ENCODE measurements at places on chromosomes 13 and 19.

GRCh38 chr19:10964903-10965302 lies 4.1 kb downstream of the SMARCA4 start:
- no peak for DNase-seq

DNA sequence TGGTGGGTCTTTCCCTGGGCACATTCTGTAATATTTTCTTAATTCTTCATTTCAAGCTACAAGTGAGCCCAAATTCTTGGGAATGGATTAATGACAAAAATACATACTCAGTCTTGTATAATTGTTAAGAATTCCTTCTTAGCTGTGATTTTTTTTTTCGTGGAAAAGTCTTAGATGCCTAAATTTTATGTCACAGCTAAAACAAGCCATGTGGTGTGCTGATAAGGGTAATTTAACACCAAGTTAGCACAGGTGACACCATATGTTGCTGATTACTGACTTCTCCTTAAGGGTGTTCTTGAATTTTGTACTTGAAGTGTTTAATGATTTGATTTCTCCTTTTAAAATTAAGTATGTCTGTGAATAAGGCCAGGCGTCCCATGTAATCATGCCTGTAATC lies 29.3 kb downstream of the WDFY2 start:
- DNase-seq, result no peak

- no peak for DNase-seq
These were observed 30.1 kb downstream of the LIG4 start for GRCh38 chr13:108185223-108185622.

- no peak for DNase-seq
These were observed 99.9 kb downstream of the GNG7 start for GRCh38 chr19:2602391-2603181.

DNA sequence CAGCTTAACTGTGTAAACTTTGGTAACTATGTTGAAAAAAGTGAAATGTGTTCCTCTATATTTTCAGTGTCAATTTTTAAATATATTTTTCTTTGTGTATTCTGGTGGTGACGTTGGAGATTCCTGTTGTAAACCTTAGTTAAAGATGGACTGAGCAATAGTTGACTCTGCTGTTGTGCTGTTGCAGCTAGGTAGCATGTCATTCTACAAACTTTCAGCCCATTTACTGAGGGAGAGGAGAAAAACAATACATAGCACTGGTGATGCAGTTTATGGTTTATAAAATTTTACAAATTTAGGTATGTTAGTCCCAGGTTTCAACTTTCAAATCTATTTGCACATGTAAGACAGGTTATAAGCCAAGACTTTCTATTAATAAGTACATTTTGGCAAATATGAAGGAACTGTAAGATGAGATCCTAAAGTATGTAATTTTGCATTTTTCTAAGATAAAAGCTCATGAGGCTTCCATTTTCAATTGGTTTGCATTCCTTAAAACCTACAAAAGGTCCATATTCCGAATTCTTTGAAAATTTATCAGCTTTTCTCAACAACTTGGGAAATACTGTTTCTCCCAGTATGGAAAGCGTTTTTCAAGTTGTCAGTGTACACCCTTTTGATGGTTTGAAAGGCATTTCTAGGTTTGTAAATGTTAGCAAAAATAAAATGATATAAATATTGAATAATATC lies 1.5 kb downstream of the NDFIP2 start:
- no peak for DNase-seq

DNA sequence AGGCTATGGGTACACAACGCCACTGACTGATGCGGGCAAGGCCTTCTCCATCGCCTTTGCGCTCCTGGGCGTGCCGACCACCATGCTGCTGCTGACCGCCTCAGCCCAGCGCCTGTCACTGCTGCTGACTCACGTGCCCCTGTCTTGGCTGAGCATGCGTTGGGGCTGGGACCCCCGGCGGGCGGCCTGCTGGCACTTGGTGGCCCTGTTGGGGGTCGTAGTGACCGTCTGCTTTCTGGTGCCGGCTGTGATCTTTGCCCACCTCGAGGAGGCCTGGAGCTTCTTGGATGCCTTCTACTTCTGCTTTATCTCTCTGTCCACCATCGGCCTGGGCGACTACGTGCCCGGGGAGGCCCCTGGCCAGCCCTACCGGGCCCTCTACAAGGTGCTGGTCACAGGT lies 6.9 kb downstream of the KCNK6 start:
- DNase-seq, result no peak

- DNase-seq, result no peak
These were observed 32.6 kb upstream of the SLC46A3 start for GRCh38 chr13:28751175-28751960.

DNA sequence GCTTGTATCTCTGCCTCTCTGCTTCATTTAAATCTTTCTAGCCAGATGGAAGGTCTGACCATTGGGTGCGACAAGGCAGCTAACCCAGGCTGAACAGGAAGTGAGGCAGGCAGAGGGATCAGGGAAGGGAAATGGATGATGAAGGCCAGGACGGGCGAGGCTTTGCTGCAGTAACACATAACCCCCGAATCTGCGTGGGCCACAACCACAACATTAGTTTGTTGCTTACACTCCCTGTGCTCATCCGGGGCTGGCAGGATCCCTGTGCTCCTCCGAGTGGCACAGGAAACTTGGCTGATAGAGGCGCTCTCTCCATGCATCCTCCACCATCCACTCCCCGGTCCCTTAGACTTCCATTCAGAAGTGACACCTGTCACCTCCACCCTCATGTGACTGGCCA lies 1.1 kb upstream of the FLT3LG start:
- DNase-seq, result no peak

GRCh38 chr13:101205408-101205807 lies 210.9 kb downstream of the NALCN start:
- DNase-seq, result no peak

DNA sequence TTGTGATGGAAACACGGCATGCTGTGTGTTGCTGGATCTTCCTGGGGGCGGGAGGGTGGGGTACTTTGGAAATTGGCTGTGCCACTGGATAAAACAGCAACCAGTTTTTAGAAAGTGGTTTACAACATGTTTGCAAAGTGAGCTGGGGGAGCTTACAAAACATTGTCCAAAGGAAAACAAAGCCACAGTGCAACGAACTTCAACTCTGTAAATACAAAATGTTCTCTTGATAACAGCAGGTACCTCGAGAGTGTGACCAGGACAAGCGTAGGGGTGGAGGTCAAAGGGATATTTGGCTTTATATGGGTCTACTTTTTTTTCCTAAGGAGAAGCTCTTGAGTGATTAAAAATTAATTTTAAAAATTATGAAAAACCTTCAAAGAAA lies 2.5 kb downstream of the IGSF23 start:
- DNase-seq, result no peak

DNA sequence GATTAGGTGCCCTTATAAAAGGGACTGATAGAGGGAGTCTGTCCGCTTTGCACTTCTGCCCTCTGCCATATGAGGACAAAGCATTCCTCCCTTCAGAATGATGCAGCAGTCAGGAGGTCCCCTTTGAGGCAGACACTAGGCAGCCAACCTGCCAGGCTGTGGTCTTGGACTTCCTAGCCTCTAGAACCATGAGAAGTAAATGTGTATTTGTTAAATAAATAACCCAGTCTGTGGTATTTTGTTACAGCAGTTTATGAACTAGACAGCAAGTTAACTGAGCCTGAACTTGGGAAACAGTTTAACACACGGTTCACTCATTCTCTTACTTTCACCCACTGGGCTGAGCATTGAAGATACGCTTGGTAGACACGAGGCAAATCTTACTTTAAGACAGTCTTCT lies 313.2 kb downstream of the UQCRFS1 start:
- DNase-seq, result no peak

GRCh38 chr19:52943134-52943883 lies 19.4 kb downstream of the ZNF816 start:
- no peak for DNase-seq

GRCh38 chr19:928471-929202 lies 2.8 kb downstream of the ARID3A start:
- DNase-seq, result no peak
